IMR-90 (cell line): ENCODE measurements at places on chromosomes 2 and 18. TPM values are rescaled to one million over a fixed set of nuclear protein-coding genes. Genes with fewer than 3 reads are reported as not detected.

The HOXD13 gene
- total RNA-seq = not detected in 2 replicates

The RGPD4 gene
- total RNA-seq = not detected in 2 replicates

The SP9 gene
- not detected in 2 replicates for total RNA-seq

The EPB41L3 gene
- total RNA-seq = 70.3 and 90.5 TPM in 2 replicates

The LOXHD1 gene
- not detected in 2 replicates for total RNA-seq

DNA sequence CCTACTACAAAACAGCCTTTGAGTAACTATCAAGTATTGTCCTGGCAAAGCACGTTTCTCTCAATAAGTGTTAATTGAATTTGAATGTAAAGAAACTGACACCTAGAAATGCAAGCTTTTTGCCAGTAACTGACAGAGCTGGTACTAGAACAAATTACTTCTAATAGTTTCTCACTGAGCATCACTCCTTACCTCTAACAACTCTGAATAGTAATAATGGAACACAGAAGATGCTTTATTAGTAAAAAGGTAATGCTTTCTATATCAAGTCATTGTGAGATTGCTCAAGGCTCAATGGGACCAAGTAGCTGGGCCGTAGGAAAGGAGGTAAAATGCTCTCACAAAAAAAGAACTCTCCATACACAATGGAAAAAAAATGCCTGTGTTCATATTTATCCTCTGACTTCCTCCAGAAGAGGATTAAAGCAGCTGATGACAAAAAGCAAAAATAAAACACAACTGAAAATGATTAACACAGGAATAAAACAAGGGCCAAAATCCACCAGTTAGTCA lies 11.8 kb downstream of the RASGRP3 start:
- DNase-seq = no peak
- H3K36me3 ChIP-seq = no peaks in the 10 kb centered on the region
- H3K27me3 ChIP-seq = no peaks in the 10 kb centered on the region
- peaks cover 4% of the 10 kb centered on the region; the same call in 1 of the 2 replicates for H3K4me1 ChIP-seq
- no peak overlapping the region for H3K27ac ChIP-seq

DNA sequence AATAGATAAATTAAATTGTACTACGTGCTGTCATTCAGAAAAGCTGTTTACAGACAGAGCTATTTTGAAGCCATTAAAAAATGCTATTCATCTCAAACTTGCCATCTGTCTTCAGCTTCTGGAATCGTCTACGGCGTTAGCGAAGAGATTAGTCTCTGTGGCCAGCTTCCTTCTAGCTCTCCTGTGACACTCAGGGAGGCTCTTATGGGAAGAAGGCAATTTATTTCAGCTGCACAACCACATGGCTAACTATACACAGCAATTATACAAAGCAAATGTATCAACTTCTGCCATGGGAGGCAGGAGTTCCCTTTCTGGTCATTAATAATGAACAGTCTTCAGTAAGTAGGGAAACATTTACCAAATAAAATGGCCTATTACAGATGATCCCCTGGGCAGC lies 6.3 kb downstream of the CTAGE1 start:
- peaks cover 1% of the 10 kb centered on the region; the same call in 1 of the 2 replicates for H3K4me1 ChIP-seq
- no peak for DNase-seq
- H3K36me3 ChIP-seq = no peaks in the 10 kb centered on the region
- no peak overlapping the region for H3K27ac ChIP-seq

DNA sequence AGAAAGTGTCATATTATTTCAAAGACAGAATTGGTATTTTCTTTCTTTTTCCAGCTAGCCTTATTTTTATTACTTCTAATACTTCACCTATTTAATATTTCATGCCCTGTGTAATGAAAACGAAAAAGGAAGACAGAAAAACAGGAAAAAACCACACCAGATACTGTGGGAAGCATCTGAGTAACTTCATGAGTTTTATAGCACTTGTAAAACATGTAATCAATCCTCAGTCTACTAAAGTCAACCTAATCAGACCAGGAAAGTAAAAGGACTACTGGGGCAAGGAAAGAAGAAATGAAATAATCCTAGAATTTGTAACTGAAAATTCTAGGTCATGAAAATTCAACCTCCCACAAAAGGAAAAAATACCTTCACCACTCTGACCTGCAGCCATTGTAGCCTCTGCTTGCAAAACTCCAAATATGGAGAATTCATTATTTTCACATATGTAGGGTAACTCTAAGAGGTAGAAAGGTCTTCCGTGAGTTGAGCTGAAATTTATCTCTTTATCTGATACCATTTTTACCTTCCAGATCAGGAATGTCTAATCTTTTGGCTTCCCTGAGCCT lies 34.7 kb upstream of the STRN start:
- H3K4me1 ChIP-seq = peaks cover 2% of the 10 kb centered on the region; the same call in 1 of the 2 replicates
- no peak overlapping the region for H3K4me3 ChIP-seq
- DNase-seq = no peak
- H3K27ac ChIP-seq = no peak overlapping the region
- peaks cover 19% of the 10 kb centered on the region for H3K36me3 ChIP-seq

DNA sequence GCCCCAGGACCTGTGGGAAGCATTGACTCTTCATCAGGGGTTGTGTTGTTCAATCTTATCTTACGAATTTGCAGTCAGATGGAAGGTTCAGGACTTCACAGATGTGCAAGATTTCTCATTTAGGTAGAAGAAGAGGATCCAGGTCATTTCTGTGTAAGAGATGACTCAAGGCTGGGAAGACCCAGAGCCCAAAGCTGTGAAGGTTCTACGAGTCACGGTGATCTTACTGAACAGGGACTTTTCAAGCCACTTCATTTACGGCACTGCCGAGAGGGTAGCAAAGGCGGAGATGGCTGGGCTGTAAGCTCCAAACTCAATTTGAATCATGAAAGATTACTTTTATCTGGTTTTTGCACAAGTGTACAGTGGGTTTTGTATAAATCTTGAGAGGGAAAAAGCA lies 228.0 kb upstream of the MEX3C start:
- no peaks in the 10 kb centered on the region for H3K4me1 ChIP-seq
- H3K4me3 ChIP-seq = no peak overlapping the region
- H3K27ac ChIP-seq = no peak overlapping the region
- no peak for DNase-seq
- no peaks in the 10 kb centered on the region for H3K36me3 ChIP-seq

- H3K27me3 ChIP-seq = no peaks in the 10 kb centered on the region
- no peaks in the 10 kb centered on the region for H3K4me1 ChIP-seq
- no peak overlapping the region for H3K4me3 ChIP-seq
Observed at GRCh38 chr2:47688561-47688960, 94.4 kb upstream of the MSH6 start.

DNA sequence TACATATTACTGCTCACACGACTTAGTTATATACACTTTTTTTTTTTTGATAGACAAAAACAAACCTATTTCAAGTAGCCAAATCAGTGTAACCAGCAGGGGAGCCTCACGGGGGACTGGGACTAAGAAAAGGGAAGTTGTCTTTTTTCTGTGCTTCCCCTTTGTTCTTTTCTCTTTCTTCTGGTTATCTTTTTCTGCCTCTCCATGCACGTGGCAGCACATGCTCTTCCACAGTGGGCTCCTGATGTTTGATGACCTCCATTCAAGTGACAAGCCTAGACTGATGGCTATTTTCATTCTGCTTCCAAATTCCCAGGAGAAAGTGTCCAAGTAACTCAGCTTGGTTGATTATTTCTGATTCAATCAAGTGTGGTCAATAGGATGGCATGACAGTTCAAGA lies 98.2 kb upstream of the STK39 start:
- no peaks in the 10 kb centered on the region for H3K36me3 ChIP-seq
- H3K27me3 ChIP-seq = no peaks in the 10 kb centered on the region; the same call in 1 of the 2 replicates
- no peak overlapping the region for H3K27ac ChIP-seq
- H3K4me3 ChIP-seq = no peak overlapping the region

- H3K27ac ChIP-seq = no peak overlapping the region
- peaks cover 14% of the 10 kb centered on the region for H3K27me3 ChIP-seq
- DNase-seq = no peak
Observed at GRCh38 chr2:148888003-148888501, 13.0 kb downstream of the KIF5C start.

DNA sequence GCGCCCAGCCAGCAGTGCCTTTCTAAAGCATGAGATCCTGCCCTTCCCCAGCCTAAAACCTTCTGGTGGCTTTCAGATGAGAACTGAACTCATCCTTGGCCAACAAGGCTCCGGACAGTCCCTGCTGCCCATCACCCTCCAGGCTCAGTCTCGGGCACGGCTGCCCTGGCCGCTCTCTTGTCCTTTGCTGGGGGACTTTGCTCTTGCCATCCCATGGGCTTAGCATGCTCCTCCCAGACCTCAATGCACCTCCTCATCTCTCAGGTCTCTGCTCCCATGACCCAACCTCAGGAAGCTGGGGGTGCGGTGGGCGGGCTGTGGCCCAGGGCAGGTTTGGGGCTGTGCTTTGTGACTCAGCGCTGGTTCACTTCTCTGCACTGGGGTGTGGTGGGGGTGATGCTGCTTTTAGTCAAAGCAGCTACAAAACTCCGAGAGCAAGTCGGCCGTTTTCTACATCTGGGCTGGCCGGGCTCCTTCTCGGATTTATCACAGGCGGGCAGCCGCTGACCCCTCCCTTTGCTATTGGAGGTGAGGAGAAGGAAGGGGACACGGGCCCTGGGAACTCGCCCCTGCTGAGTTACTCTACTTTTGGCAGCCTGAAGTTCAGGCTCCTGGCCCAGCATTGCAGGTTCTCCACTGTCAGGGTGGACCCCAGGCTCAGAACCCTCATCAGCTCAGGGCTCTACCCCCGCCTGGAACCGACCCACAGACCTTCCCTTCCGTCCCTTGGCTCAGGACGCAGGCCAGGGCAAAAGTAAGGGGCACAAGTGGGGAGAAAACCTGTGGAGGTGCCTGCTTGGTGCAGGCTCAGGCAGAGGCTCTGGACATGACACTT lies 90.6 kb upstream of the TAF1B start:
- peak; percentile 70 for DNase-seq
- H3K27ac ChIP-seq = peak overlapping the region; percentile 36; the same call in 1 of the 2 replicates
- H3K4me3 ChIP-seq = no peak overlapping the region
- peaks cover 4% of the 10 kb centered on the region; the same call in 1 of the 2 replicates for H3K27me3 ChIP-seq

DNA sequence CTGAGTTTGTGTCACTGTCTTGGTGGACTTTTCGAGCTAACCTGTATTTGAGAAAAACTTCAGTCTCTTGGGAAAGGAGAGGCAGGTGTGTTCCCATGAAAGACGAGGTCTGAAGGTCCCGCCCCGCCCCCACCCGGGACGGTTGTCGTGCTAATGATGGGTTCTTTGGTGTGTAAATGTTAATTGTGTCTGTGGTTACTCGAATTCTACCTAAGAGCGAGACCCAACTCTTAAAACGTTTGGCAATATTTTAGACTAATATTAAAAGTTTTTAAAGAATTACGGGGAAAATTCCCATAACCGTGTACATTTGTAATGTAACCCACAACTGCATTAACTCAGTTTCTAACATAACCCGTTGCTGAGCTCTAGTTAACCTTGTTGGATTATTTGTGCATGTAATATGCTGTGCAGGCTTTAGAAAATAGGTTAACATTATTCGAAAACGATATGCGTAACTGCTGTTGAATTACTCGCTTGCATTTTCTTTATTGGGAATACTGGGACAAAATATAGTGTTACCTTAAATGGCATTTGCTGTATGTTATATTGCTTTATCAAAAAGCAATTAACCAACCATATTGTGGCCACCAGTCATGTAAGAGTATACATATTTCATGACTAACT lies 833 bp downstream of the EPB41L5 start:
- no peaks in the 10 kb centered on the region for H3K36me3 ChIP-seq
- peaks cover 4% of the 10 kb centered on the region; the same call in 1 of the 2 replicates for H3K4me1 ChIP-seq
- H3K4me3 ChIP-seq = peak overlapping the region; percentile 93
- no peak overlapping the region for H3K27ac ChIP-seq

GRCh38 chr18:8659609-8660242 lies 45.6 kb upstream of the MTCL1 start:
- H3K27me3 ChIP-seq = no peaks in the 10 kb centered on the region
- H3K36me3 ChIP-seq = no peaks in the 10 kb centered on the region
- no peak overlapping the region for H3K27ac ChIP-seq
- peaks cover 10% of the 10 kb centered on the region for H3K4me1 ChIP-seq
- no peak overlapping the region for H3K4me3 ChIP-seq

GRCh38 chr18:74081966-74082741 lies 65.5 kb downstream of the FBXO15 start:
- H3K36me3 ChIP-seq = no peaks in the 10 kb centered on the region
- DNase-seq = peak; percentile 63
- peaks cover 7% of the 10 kb centered on the region for H3K4me1 ChIP-seq
- no peak overlapping the region for H3K4me3 ChIP-seq
- no peak overlapping the region for H3K27ac ChIP-seq

DNA sequence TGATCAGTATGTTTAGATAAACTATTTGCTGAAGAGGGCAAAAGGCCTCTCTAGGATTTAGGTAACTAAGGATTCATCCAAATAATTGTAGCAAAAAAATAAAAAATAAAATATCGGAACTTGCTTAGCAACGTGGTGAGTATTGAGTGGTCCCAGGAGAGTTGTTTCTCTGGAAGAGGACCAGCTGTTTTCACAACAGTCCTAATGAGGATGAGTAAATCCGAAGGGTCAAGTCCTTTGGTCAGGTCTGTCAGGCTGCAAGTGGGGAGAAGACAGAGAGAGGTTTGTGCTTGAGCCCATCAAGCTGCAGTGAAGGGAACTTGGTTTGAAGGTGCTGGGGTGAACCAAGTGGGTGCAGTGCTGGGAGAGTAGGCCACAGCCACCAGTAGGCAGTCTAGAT lies 539.2 kb downstream of the SLC4A3 start:
- no peaks in the 10 kb centered on the region for H3K27me3 ChIP-seq
- DNase-seq = no peak
- no peak overlapping the region for H3K27ac ChIP-seq
- no peak overlapping the region for H3K4me3 ChIP-seq

DNA sequence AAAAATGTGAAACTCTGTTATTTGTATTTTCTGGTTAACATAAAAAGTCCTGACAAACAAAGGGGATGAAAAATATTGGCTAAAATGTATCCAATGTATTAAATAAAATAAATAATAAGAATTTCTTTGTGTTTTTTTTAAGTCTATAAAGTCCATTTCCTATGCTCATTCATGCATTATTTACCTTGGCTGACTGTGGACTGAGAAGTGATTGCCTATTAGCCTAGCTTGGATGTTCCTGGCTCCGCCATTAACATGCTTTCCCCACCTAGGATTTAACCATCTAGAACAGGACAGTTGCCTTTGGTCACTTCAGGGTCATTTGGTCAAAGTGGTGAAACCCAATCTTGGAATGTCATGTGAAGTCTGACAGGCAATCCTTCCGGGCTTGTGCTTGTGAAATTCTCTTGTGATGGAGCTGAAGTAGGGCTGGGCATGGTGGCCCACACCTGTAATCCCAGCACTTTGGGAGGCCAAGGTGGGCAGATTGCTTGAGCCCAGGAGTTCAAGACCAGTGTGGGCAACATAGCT lies 60.4 kb upstream of the TANC1 start:
- H3K27me3 ChIP-seq = no peaks in the 10 kb centered on the region
- H3K27ac ChIP-seq = no peak overlapping the region
- DNase-seq = no peak
- no peaks in the 10 kb centered on the region for H3K36me3 ChIP-seq
